SK-MEL-5 (cell line): ENCODE measurements at places on chromosomes 5 and 9. TPM values are rescaled to one million over a fixed set of nuclear protein-coding genes. Genes with fewer than 3 reads are reported as not detected.

The SPATA6L gene
- 0.08 and 1.3 TPM in 2 replicates for total RNA-seq

The MVB12B gene
- total RNA-seq: 3.1 and 4.0 TPM in 2 replicates

The ECSCR gene
- total RNA-seq: not detected in 2 replicates

The TNC gene
- 106 and 132 TPM in 2 replicates for total RNA-seq

The ERGIC1 gene
- 91.3 and 98.4 TPM in 2 replicates for total RNA-seq

The AIF1L gene
- total RNA-seq: 32.6 and 32.7 TPM in 2 replicates

The FOXI1 gene
- total RNA-seq: not detected in 2 replicates

The ENHO gene
- total RNA-seq: 0.43 and 0.92 TPM in 2 replicates

The TTLL11 gene
- total RNA-seq: 1.4 and 1.6 TPM in 2 replicates

The TNFSF15 gene
- 0.05 TPM in 1 of 2 replicates, not detected in the other for total RNA-seq

The ITK gene
- 20.6 and 22.2 TPM in 2 replicates for total RNA-seq

The C5orf22 gene
- total RNA-seq: 107 and 110 TPM in 2 replicates

The MLANA gene
- 3,042 and 3,120 TPM in 2 replicates for total RNA-seq

The GALNT12 gene
- 33.8 and 34.7 TPM in 2 replicates for total RNA-seq

The CCDC180 gene
- total RNA-seq: 0.37 and 0.88 TPM in 2 replicates

The OR1J2 gene
- not detected in 2 replicates for total RNA-seq

The MARCOL gene
- total RNA-seq: 0.16 TPM in 1 of 2 replicates, not detected in the other

The DDX4 gene
- not detected in 2 replicates for total RNA-seq

The CAMK4 gene
- 20.7 and 22.8 TPM in 2 replicates for total RNA-seq

The FGD3 gene
- 0.08 and 0.13 TPM in 2 replicates for total RNA-seq

The IL5 gene
- not detected in 2 replicates for total RNA-seq

The MEF2C gene
- 34.2 and 35.1 TPM in 2 replicates for total RNA-seq

The SLC6A7 gene
- total RNA-seq: not detected in 2 replicates

The ADAMTS2 gene
- total RNA-seq: not detected in 2 replicates

The PTRH1 gene
- 26.9 and 35.5 TPM in 2 replicates for total RNA-seq

The FLT4 gene
- total RNA-seq: 0.58 and 2.0 TPM in 2 replicates

The PHF2 gene
- total RNA-seq: 12.9 and 14.9 TPM in 2 replicates

The CNTLN gene
- 6.5 and 6.7 TPM in 2 replicates for total RNA-seq

The FANCG gene
- 14.9 and 18.9 TPM in 2 replicates for total RNA-seq

The UNC5A gene
- total RNA-seq: 0.08 TPM in 1 of 2 replicates, not detected in the other

The LRRC70 gene
- 0.29 and 1.5 TPM in 2 replicates for total RNA-seq

The CAVIN4 gene
- total RNA-seq: 0.69 and 1.0 TPM in 2 replicates

The SOWAHA gene
- total RNA-seq: not detected in 2 replicates
